Airway epithelial cell (primary cell): ENCODE measurements at places on chromosomes 16 and 17. TPM values are rescaled to one million over a fixed set of nuclear protein-coding genes. Genes with fewer than 3 reads are reported as not detected.

CCDC144A gene
- 0.14 and 0.19 TPM in 2 replicates for total RNA-seq

TPSD1 gene
- total RNA-seq, result not detected in 2 replicates

NRN1L gene
- total RNA-seq, result 0.60 TPM in 1 of 2 replicates, not detected in the other

HOXB2 gene
- total RNA-seq, result 0.85 and 1.9 TPM in 2 replicates

TAF15 gene
- total RNA-seq, result 19.7 and 35.0 TPM in 2 replicates

CD300E gene
- not detected in 2 replicates for total RNA-seq

STH gene
- not detected in 2 replicates for total RNA-seq

KRTAP2-3 gene
- total RNA-seq, result 0.21 and 0.84 TPM in 2 replicates

C17orf78 gene
- not detected in 2 replicates for total RNA-seq

C17orf107 gene
- 1.1 and 1.2 TPM in 2 replicates for total RNA-seq

KRT13 gene
- 591 and 752 TPM in 2 replicates for total RNA-seq

PRAC1 gene
- total RNA-seq, result not detected in 2 replicates

KCNG4 gene
- total RNA-seq, result not detected in 2 replicates

SEZ6L2 gene
- 9.9 and 11.2 TPM in 2 replicates for total RNA-seq

KRTAP4-3 gene
- not detected in 2 replicates for total RNA-seq

OTOP2 gene
- total RNA-seq, result 0.42 and 0.79 TPM in 2 replicates

TEX19 gene
- not detected in 2 replicates for total RNA-seq

CA7 gene
- total RNA-seq, result not detected in 2 replicates

CDIP1 gene
- total RNA-seq, result 28.5 and 30.5 TPM in 2 replicates

TBC1D3C gene
- not detected in 2 replicates for total RNA-seq

NACA2 gene
- not detected in 2 replicates for total RNA-seq

SGF29 gene
- 17.9 and 19.5 TPM in 2 replicates for total RNA-seq

PTX4 gene
- total RNA-seq, result not detected in 2 replicates

GRAP gene
- total RNA-seq, result 0.05 and 0.07 TPM in 2 replicates
